CD4-positive, alpha-beta memory T cell (primary cell): ENCODE measurements at places on chromosomes 7 and 10.
A peak's percentile ranks its signal among the peaks of the same experiment; 100 is the strongest.

DNA sequence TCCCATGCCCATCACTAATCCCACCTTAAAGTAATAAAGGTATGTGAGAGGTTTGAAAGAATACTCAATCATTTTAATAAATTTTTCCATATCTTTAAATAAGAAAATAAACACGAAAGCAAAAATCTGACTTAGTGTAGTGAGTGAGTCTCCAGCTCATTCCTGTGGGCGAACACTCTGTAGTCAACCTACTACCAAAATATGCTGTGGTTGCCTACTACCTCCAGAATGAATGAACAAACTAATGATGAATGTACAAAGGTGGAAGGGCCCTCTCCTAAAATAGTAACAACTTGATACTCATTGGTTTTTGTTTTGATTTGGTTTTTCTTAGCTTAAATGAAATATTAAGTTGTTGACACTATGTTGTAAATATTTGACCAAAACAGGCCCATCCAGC is 195.5 kb upstream of the HPS1 start:
- DNase-seq: no peak

GRCh38 chr10:42973411-42973810 is 103.5 kb upstream of the RET start:
- DNase-seq: no peak

- DNase-seq: no peak
Measured at GRCh38 chr10:6254201-6254600, 51.5 kb downstream of the PFKFB3 start.

- no peak for DNase-seq
Measured at GRCh38 chr7:6480323-6480660, 32.5 kb upstream of the DAGLB start.

- no peak for DNase-seq
Measured at GRCh38 chr7:19552576-19552975, 156.3 kb downstream of the POLR1F start.

DNA sequence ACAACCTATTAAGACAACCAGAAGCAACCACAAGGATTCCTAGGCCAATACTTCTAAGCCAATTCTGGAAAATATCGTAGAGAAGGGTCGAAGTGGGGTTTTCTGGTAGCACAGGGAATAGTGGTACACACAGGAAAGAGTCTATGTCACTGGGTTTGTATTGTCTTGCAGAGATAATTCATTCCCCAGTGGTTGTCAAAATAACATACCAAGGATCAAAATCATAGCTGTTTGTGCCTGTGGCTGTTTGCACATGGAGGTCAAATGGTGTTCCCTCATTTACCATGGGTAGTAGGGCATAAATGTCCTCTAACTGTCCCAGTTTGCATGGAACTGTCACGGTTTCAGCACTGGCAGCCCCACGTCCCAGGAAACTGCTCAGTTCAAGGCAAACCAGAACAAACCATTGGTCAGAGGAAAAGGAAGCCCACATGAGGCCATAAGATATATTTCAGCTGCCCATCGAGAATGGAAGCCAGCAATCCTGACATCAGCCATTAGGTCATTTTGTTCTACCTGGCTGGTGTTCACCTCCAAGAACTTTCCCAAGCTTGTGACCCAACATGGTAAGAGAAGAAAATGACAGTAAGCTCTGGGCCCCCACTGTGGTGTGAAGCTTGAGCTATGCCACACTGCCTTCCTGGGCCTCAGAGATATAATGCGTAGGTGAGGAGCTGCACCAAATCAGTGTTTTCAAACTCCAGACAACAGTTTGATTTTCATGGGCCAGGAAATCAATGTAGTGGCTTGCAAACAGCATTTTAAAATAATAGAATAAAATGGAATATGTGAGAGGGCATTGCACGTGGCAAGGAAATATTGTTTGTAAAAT is 53.9 kb upstream of the NFE2L3 start:
- no peak for DNase-seq

DNA sequence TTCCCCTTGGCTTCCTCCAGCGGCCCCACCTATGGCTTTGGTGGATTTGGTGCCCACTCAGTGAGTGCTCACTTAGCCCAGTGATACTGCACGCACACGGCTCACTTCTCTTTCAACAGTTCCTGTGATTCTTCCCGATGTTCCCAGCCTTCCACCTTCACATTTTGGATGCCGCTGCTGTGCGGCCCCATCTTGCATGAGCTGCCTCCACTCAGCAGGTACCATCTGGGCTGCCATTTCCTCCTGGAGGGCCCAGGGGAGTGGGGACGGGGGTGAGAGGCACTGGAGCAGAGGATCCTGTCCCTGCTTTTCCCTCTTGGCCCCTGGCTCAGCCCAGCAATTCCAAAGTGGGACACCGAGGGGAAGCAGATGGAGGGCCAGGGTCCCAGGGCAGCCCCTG is 323.3 kb upstream of the ZNF32 start:
- no peak for DNase-seq

GRCh38 chr10:33820531-33820930 is 486.1 kb upstream of the NRP1 start:
- no peak for DNase-seq

DNA sequence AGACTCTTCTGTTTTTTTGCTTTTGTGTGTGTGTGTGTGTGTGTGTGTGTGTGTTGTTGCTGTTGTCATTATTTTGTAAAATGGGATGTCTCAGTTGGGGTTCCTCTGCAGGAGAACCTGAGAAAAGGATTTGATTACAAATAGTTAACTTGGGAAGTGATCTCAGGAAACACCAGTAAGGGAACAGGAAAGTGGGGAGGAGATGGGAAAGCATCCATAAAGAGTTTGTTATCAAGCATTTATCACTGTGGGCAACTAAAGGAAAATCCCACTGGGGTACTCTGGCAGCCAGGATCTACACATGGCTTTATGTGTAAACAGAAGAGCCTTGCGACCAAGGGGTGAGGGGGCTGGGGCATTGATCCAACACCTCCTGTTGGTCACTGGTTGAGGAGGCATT is 485.4 kb downstream of the KCNMA1 start:
- no peak for DNase-seq

DNA sequence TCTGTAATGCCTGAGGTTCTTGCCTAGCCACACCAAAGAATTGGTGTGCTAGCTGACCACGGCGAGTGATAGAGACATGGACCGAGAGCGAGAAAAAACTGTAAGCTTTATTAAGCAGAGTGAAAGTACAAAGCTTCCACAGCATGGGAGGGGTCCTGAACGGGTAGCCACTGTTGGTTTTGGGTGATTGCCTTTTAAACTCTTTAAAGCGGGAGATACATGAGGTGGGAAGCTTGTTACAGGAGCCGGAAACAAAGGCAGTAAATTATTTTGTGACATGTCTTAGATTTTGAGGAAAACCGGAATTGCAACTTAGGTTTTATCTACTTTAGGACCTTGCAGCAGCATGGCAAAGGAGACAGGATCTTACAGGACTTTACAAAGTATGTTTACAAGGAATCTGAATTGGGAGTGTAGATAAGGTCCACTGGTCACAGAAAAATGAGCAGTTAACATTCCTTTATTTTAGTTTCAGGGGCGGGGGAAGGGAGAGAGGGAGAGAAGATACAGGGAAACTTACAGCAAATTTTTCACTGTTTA is 252.7 kb upstream of the MBL2 start:
- no peak for DNase-seq

DNA sequence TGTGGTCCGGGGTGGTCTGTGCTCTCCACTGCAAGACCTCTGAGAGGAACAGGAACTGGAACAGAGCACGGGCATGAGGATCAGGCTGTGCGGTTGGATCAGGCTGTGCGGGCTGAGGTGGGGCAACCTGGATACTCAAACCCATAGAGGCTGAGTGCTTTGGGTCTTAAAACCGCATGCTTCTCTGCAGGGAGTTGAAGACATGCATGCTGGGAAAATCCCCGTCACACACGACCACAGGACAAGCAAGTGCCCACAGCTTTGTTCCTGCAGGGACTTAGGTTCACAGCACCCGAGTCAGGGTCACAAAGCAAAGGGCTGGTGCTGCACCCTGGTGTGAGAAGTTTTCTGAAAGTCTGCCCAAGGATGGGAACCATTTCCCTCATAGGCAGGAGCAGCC is 221.2 kb downstream of the ZMYND11 start:
- no peak for DNase-seq

- DNase-seq: no peak
Measured at GRCh38 chr7:114418117-114418516, 3.5 kb downstream of the FOXP2 start.

GRCh38 chr10:5281356-5281755 is 83.4 kb upstream of the UCN3 start:
- DNase-seq: no peak

DNA sequence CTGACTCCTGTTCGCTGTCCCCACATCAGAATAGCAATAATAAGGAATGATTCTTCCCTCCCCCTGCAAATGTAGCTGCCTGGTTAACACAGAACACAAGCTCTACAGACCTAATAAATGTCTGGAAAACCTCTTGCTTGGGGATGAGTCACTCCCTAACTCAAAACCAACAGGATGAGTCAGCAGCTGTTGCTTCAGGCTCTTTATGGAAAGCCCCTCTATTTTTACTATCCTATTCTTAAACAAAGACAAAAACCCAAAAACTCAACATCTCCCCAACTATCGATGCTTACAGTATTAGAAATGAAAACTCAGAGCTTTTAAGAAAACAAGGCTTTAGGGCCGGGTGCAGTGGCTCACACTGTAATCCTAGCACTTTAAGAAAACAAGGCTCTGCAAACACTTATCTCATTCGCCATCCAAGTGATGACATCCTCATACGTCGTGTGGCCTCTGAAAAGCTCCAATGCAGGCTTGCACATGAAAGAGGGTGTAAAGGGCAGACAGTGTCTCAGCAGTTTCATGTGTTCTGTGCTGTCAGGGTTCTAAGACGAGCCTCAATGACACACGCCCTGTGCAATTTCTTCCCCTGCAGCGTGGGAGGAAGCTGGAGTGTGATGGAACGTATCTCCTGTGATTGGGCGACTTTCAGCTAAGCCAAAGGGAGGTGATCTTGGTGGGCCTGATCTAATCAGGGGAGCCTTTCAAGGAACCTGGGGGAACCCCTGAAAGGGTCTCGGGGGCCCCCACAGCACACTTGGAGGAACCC is 70.1 kb downstream of the AMZ1 start:
- peak; percentile 41 for DNase-seq

- no peak for DNase-seq
Measured at GRCh38 chr7:55063633-55064032, 44.8 kb downstream of the EGFR start.

GRCh38 chr10:126336801-126337200 is 51.5 kb downstream of the ADAM12 start:
- no peak for DNase-seq

- DNase-seq: no peak
Measured at GRCh38 chr10:132482090-132482800, 55.3 kb upstream of the INPP5A start.

- DNase-seq: no peak
Measured at GRCh38 chr7:137771273-137771672, 75.5 kb downstream of the DGKI start.

DNA sequence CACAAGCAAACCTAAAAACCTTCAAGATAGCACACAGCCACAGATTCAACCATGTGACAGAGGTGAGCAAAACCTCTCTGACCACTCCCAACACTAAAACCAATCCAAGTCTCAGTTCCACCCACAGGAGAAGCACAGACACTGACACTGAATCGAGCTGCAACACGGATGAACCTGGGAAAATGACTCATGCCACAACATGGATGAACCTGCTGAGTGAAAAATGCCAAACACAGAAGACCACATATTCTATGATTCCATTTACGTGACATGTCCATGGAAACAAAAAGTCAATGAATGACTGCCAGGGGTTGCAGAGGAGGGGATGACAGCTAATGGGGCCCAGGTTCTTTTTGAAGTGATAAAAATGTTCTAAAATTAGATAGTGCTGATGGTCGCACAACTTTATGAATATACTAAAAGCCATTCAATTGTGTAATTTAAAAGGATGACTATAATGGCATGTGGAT is 22.0 kb downstream of the CYTH3 start:
- DNase-seq: no peak

DNA sequence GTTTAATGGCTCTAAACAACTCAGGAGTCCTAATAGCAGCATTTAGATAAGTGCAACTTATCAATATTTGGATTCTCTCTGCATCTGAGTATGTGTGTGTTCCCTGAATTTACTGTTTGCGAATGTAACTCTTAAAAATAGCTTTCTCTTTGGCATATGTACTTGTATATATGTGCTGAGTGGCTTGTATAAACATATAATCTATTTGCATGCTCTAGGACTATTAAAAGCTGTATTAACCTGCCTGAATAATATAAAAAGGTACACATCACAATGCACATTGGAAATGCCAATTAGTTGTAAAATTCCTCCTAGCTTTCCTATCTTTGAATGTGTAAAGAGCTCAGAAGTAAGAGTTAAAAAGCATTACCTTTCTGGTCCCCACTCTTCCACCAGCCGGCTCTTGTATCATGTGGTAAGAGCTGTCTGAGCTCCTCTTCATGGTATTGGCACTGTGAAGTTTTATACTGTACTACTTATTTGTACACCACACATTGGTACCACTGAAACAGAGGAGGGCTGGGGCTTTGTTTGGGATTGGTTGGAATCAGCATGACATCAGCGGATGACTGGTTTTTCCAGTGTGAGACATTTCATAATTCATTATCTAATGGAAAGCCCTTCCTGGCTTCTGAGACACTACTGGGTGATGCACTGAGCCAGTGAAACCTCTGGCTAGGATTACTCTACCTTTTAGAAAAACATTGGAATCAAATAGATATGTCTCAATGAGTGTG is at the start of gene INHBA:
INHBA (minus strand) TSS at position 456 of the 737 bp plus-strand sequence. CDS start 2,716 bp downstream, outside the sequence.
- DNase-seq: no peak

DNA sequence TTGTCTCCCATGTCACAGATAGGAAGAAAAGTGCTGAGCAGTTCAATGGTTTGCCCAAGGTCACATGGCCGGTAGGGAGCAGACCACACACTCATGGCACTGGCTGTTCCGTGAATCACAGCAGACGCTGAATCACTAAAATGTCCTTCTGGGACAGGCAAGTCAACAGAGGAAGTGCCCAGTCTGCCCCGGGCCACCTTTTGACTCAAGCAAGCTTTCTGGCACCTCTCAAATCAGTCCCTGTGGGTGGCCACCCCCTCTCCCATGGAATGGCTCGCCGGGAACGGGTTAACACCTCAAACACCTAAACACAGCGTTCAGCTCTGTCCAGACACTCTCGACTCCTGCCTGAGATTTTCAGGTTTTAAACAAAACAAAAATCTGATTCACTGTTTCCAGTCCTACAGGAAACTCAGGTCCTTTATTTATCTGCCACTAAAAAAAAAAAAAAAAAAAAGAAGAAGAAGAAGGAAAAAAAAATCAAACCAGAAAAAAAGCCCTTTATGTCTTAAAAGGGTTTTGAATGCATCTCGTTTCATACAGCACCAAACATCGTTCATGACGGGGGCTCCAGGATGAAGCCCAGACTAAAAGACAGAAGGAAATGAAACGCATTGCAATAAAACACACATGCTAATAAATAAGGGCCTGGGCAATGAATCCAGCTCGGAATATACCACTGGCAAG is 15.5 kb downstream of the CARD11 start:
- DNase-seq: no peak

- DNase-seq: no peak
Measured at GRCh38 chr7:112257073-112257472, 50.6 kb downstream of the ZNF277 start.

DNA sequence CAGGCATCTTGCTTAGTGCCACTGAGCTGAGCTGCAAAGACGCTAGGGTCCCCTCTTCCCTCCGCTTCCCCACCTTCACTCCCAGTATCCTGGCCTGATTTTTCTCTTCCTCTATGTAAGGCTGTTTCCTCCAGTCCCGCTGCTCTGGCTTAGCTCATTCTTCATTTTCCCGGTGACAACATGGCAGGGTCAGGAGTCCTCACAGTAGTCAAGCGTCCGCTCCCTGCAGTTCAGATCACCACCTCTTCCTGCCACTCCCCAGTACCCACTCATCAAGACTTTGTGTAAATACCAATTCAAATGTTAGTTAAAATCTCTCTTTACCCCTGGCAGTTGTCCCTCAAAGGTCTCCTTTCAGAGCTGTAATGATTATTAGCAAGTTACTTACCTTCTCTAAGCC is 650.4 kb upstream of the CELF2 start:
- no peak for DNase-seq
